Glutamatergic neuron (in vitro differentiated cells): ENCODE measurements at places on chromosomes 3 and 15.

DNA sequence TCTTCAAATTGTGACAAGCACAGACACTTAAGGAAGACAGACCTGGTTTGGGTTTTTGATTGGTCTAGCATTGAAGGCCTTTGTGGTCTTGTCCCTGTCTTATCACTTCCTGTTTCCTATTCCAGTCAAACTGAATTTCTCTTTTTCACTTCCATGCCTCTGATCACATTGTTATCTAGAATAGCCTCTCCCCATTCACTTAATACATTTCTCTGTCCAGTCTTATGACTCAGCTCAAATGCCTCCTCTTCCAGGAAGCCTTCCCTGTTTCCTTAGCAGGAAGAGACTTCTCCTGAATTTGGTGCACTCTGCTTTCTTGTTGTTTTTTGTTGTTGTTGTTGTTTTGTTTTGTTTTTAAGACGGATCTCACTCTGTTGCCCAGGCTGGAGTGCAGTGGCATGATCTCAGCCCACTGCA, 45.5 kb downstream of the LIMD1 start:
- no peak for DNase-seq

- DNase-seq: no peak
Measured at GRCh38 chr3:95002438-95003046, 939.7 kb downstream of the NSUN3 start.

DNA sequence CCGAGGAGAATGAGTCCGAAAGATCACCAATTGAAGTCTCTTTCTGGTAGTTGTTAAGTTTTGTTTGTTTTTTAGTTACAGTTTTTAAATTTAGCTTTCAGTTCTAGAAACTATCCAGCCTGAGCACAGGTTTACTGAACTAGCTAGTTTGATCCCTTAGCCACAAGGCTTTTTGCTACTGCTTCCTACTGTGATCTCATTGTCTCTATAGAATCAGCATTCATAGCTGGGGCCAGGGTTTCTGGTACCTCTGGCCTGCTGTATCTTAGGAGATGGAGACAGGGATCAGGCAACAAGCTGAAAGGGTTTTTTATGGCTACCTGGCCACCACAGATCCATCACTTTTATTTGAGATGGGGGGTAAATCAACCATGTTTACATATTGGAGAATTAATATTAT, 37.0 kb downstream of the GOLM2 start:
- no peak for DNase-seq

- no peak for DNase-seq
Measured at GRCh38 chr15:28128031-28128430, 28.9 kb upstream of the OCA2 start.

DNA sequence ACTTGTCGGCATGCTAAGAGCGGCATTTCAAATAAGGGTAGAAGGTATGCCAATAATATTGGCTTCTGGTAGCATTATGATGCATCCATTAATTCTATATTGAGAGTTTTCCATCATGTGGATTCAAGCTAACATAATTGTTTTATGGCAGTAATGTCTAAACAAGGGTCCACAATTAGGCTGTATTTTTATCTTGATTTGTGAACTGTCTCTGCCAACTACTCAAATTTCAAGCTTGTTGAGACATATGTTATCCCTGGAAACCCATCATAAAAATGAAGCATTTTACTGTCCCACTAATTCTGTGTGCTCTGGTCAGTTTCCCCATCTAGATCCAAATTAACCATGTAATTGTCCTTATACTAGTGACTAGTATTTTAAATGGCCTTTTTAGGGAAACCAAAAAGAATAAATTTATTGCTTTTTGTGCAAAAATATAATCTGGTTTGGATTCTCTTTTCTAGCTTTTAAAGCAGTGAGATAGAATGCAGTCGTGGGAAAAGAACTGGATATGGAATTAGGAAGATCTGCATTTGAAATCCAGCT, 1.2 kb upstream of the OSTN start:
- DNase-seq: no peak

- no peak for DNase-seq
Measured at GRCh38 chr3:32106929-32107362, 526 bp downstream of the GPD1L start.

GRCh38 chr3:34109846-34110245, 311.4 kb downstream of the PDCD6IP start:
- DNase-seq: no peak

DNA sequence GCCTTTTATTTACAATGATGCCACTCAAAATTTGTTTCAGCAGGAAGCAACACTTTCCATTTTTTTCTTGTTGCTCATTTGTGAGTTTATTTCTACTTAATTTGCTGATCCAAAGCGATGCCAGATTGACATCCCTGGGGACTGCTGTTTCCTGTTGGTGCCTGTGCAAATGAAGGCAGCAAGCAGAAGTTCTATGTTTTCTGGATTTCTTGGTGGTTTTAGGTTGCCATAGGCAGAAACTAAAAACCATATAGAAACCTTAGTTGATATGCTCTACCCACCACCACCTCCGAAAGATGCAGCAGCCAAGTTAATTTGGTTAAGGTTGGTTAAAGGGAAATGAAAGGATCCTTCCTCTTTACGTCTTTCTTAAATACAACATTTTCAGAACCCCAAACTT, 356.2 kb downstream of the RBMS3 start:
- DNase-seq: no peak
